Islet precursor cell (in vitro differentiated cells): ENCODE measurements at places on chromosomes 5 and 9.

GRCh38 chr9:90834828-90835595, 33.4 kb downstream of the SYK start:
- peak; percentile 9 for DNase-seq

DNA sequence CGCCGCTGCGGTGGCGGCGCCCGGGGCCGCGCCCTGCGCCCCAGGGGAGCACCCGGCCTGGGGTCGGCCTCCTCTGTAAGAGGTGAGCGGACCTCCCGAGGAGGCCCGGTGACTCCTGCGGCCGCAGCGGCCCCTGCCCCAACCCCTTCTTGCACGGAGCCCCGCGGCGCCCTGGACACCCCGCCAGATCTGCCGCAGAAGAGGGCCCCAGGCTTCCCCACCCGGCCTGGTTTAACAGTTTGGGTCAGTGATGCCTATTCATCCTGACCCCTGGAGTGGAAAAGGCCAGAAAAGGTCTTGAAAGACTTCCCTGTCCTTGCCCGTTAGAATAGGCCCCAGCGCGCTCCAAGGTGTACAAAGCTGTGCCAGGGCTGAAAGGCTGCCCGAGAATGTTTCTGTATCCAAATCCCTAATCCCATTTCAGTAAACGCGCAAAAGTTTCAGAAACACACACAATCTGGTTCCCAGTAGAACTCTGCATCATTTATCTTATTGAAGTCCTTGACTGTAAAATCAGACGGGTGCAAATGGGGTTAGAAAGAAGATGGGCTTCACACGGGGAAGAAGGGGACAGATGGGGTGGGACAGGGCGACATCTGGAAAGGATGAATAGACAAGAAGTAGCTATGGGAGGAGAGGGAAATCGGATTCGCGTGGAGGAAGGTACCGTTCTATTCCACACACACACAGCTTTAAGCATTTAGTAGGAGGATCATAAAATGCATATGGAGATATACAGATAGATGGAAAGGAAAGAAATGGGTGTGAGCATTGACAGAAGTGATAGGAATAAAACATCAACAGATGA, 1.1 kb upstream of the SSBP2 start:
- peak; percentile 65 for DNase-seq

- peak; percentile 76 for DNase-seq
These were observed 271.6 kb downstream of the PLK2 start for GRCh38 chr5:58188262-58188651.

- DNase-seq, result no peak
These were observed 21.3 kb upstream of the AOPEP start for GRCh38 chr9:94705162-94705702.

GRCh38 chr9:127884427-127884911, 7.0 kb upstream of the AK1 start:
- no peak for DNase-seq

GRCh38 chr5:26940994-26941393, 97.4 kb downstream of the CDH9 start:
- DNase-seq, result no peak

DNA sequence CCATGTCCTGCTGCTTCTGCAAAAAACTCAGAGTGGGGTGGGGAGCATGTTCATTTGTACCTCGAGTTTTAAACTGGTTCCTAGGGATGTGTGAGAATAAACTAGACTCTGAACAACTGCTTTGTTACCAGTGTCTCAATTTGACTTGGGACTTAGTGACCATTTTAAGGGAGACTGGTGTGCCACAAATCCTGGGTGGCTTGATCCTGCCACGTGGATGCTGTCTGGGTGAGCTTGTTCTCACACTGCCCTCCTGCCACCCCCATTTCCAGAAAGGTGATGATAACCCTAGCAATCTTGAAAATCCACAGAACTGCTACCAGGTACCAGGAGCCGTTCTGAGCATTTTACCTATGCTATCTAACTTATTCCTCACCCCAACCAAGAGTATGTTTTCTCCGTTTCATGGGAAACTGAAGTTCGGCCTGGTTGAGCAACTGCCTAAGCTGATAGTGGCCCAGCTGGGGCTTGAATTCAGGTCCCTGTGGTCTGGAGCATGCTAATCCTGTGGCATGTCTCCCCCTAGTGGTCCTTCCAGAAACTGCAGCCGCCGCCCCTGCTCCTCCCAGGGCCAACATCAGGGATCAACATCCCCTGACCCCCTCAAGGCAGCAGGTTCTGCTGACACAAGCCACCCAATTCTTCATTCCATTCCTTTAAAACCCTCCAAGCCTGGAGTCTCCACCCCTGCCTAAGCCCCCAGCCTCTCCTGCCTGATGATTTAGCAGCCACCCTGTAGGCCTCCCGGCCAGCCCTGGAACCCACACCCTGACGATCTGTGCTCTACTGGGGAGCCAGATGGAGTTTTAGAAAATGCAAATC, 2.8 kb downstream of the IL3 start:
- DNase-seq, result peak; percentile 86

DNA sequence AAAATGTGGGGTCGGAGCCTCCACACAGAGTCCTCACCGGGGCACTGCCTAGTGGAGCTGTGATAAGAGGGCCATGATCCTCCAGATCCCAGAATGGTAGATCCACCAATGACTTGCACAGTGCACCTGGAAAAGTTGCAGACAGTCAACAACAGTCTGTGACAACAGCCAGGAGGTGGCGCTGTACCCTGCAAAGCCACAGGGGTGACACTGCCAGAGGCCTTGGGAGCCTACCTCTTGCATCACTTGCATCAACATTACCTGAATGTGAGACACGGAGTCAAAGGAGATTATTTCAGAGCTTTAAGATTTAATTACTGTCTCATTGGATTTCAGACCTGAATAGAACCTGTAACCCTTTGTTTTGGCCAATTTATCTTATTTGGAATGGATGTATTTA, 614.1 kb upstream of the CDH9 start:
- DNase-seq, result no peak

GRCh38 chr9:126885131-126885641, 24.7 kb downstream of the ZBTB34 start:
- peak; percentile 44 for DNase-seq

GRCh38 chr9:19757745-19758144, 31.1 kb downstream of the SLC24A2 start:
- DNase-seq, result no peak

GRCh38 chr5:118126159-118126558, 862.2 kb downstream of the DTWD2 start:
- DNase-seq, result no peak

DNA sequence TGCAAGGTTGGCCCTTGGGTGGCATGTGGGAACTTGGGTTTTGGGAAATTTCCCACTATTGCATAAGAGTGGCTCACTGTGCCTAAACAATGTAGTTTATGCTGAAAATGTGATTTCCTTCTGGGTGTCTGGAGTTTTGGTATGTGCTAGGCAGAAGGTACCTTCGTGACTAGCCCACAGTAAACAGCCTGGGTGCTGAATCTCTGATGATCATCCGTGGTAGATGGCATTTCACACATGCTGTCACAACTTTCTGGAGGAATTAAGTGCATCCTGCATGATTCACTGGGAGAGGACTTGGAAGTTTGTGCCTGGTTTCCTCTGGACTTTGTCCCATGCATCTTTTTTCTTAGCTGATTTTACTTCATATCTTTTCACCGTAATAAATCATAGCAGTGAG, 64.5 kb downstream of the LNPEP start:
- DNase-seq, result no peak

DNA sequence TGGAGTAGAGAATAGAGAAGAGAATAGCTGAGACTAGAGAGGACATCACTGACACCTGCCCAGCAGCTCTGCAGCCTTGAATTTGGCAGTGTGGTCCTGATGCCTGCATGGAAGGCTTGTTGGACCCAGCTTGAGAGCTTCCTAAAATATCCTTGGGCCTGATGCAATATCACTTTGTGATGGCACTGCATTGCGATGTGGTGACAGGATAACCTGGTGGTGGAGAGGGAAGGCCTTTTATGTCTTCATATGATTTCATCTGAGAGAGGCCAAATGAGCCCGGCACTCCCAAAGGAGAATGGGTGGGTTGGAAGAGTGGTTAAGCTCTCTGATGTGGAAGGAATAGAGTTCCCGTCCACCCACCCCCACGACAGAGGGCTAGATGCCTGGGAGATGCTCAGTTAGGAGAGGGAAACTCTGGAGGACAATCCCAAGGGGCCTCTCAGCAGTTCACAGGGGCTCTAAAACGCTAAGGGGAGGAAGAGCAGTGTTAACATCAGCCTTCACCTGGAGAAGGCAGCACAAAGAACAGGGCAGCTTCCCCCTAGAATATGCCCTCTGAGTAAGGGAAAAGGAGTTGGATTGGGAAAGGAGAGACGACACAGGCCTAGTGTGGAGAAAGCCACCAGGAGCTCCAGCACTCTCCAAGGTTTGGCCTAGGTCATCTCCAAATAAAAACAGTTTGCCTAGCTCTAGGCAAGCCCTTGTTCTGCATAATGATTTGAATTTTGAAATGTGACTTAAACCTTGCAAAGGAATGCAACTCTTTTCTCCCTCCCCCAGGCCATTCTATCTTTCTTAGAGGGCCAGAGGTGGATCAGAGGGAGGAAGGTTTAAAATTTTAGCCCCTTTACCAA, 99.8 kb upstream of the SSBP2 start:
- DNase-seq, result no peak

GRCh38 chr5:139306197-139306596, 12.7 kb downstream of the MATR3 start:
- no peak for DNase-seq

- no peak for DNase-seq
These were observed 43.0 kb downstream of the FSTL4 start for GRCh38 chr5:133569347-133569746.

- DNase-seq, result no peak
These were observed 183.5 kb downstream of the RFX3 start for GRCh38 chr9:3342159-3342777.

GRCh38 chr5:28164568-28164967, 1126.2 kb upstream of the CDH9 start:
- no peak for DNase-seq

DNA sequence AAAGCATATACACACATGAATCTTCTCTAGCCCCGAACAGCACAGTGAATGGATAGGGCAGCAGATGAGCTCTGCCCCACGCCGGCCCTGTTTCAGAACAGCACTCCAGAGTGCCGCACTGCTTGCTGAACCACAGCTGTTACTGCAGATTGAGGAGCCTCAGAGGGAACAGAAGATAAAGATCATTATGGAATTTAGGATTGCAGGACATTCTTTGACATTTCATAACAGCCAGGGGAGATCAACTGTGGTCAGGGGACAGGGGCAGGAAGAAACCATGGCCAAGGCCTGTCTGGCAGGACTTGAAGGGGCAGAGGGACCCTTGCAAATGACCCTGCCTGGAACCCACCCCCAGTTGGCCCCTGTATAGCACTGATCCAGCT, 20.6 kb downstream of the IRF1 start:
- no peak for DNase-seq

DNA sequence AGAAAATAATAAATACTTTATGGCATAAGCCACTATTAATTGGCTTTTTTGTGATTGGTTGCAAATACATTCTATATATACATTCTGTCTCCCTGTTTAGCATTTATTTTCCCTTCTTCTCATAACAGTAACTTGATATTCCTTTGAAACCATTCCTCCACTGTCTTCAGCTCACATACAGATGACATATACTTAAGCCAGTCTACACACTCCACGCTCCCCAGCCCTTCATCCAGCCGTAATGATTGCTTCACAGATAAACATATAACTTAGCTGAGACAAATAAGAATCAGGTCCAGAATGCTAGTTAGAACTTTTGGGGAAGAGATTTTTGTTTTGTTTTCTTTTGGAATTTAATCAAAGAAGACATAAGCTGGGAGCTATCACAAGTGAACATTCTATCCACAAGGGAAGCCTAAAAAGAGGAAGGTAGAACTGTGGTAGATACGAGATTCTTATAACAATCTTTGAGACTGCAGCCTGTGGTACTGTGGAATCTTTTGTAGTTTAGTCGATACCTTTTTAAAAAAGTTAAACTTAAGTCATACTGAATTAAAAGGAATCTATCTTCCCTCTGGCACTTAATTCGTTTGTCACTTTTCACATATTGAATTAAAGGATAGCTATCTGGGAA, 365.1 kb upstream of the PRR16 start:
- DNase-seq, result no peak

GRCh38 chr5:38494175-38494574, 62.3 kb downstream of the LIFR start:
- no peak for DNase-seq

DNA sequence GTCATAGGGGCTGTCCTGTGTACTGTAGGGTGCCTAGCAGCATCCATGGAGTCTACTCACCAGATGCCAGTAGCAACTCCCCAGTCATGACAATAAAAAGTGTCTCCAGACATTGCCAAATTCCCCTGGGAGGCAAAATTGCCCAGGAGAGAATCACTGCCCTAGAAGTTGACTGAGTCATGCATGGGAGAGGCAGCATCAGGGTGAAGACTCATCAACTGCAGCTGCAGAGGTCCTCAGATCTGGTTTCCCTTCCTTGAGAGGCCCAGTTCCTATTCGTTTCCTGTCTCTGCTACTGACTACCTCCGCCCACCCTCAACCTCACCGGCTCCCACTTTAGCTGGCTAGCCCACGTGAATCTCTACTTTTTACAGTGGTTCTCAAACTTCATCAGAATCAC, 88.6 kb upstream of the AGXT2 start:
- peak; percentile 85 for DNase-seq

- no peak for DNase-seq
These were observed 527.5 kb downstream of the PRR16 start for GRCh38 chr5:120991569-120991968.

GRCh38 chr5:66151030-66151429, 6.9 kb downstream of the SREK1 start:
- no peak for DNase-seq

DNA sequence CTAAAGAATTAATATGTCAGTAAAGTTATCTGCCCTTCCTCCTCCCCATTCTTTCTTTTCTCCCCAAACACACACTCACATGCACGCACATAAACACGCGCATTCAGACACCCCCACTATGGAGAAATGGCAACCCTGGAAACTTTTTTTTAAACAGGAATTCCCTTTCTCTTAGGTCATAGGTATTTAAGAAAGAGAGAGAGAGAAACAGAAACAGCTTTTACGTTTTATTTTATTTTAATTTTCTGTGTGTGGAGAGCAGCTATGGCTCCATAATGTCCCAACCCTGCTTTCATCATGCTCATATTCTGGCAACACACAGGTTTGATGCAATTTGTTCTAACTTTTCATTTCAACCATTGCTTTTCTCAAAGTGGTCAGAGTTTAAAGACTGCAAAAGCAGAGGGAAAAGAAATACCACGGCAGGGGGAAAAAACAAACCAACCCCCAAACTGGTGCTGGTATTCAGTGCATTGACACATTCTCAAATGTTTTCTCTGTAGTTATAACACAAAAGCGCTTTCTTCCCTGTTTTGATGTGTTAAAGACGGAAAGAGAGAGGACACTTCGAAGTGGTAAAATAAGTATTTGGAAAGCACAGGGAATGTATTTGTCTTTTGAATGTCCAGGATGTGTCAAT, 126.0 kb upstream of the TMEM161B start:
- DNase-seq, result no peak

GRCh38 chr5:80905405-80905804, 54.8 kb upstream of the RASGRF2 start:
- DNase-seq, result no peak
